G401 (cell line): ENCODE measurements at places on chromosomes 1 and 21. TPM values are rescaled to one million over a fixed set of nuclear protein-coding genes. Genes with fewer than 3 reads are reported as not detected.

GRCh38 chr1:245707941-245708340, 553.2 kb downstream of the KIF26B start:
- no peak for DNase-seq

DNA sequence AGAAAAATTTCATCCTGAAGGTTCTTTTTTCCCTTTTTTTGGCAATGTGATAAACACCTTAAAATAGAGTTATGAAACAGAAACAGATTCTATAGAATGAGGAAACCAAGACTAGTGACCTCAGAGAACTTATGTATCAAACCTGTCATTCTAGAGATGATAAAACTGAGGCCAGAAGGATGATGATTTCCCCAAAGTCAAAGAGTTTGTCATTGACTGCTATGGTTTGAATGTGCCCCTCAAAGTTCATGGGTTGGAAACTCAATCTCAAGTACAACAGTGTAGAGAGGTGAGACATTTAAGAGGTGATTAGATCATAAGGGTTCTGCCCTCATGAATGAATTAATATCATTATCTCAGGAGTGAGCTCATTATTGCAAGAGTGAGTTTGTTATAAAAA, 13.7 kb upstream of the BEND5 start:
- DNase-seq: no peak

DNA sequence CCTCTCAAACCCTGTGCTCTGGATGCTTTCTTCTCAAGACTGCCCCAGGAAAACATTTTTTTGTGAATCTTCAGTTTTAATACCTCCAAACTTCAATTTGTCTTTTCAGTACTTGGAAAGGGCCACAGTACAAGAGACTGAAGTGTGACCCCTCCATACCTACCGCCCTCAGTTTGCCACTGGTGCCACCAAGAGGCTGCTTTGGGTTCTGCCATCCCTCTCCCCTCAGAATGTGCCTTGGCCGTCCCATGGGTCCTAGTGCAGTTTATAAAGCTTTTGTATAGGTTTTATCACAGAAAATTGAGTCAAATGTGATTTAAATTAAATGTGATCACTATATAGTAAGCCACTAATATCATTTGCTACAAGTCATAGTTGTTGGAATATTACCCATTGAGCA, 60.8 kb upstream of the PGD start:
- peak; percentile 59 for DNase-seq

- DNase-seq: no peak
Observed at GRCh38 chr1:192098001-192098400, 60.3 kb upstream of the RGS18 start.

CCDC17 gene
- total RNA-seq: 0.06 and 3.5 TPM in 2 replicates

DNASE2B gene
- total RNA-seq: not detected in 2 replicates

- no peak for DNase-seq
Observed at GRCh38 chr1:173297798-173298391, 90.8 kb upstream of the TNFSF4 start.

NBPF14 gene
- 2.8 TPM in 2 replicates for total RNA-seq

- no peak for DNase-seq
Observed at GRCh38 chr1:224786533-224787250, 142.8 kb upstream of the DNAH14 start.

LCE2A gene
- not detected in 2 replicates for total RNA-seq

DNA sequence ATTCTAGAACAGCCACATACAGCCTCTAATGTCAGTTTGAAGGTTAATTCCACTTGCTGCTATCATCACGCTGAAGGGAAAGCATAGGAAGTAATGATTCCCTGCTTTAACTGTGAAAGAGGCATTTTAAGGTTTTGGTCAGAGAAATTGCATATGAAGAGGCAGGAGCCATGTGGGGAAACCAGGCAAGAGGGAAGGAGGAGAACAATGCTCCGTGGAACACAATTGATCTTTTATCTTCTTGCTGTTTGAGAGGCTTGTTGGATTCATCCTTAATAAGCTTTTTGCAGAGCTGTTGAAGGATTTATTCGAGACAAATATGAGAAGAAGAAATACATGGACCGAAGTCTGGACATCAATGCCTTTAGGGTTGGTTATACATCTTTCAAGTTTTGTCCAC, 35.9 kb downstream of the SMAP2 start:
- DNase-seq: no peak

DNA sequence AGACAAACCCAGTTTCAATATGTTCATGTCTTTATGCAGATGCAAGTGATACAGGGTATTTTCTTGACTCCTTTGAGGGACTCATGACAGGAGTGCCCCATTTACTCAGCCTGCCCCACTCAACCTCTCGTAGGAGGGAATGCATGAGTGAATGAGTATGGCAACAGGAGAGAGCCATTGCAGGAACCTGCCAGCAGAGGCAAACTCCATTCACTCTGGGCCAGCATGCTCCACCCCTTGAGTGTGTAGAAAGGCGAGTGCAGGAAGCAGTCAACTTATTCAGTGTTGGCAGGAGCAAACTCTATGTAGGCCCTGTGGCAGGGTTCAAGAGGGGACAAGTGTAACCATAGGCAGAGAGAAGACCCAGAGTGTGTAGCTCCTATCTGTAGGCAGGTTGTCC, 1526.3 kb downstream of the PLA2G4A start:
- DNase-seq: no peak

DNA sequence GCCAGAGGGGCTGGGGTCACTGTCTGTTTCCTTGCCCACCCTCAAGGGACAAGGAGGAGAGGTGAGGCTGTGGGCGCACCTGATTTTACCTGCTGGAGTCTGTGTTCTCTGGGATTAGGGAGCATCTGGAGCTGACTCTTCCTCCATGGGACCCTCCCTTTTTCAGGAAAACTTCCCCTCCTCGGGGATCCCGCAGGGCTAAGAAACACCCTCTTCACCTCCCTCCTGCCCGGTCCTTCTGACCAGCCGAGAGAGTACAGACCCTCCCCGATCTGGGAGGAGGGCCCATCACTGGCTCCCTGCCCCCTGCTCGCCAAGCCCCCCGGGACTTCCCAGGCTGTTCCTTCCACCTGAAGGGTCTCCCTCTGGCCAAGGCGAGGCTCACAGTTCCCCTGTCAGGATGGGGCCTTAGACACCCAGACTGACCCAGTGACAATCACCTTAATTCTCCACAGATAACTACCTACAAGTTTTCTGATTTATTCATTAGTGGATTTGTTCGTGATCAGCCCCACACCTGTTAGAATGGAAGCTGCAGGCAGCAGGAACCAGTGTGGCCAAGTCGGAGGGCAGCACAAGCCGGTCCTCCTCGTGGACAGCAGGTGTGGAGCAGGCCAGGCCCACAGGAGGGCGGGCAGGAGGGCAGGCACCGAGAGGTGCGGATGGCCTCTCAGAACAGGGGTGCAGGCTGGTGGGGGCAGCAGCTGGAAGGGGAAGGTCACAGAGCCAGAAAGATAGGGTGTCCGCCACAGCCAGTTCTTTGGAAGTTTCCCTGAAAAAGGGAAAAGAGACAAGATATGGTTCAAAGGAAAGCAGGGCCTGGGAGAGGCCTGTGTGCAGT, 15.9 kb upstream of the SAMD11 start:
- no peak for DNase-seq

- no peak for DNase-seq
Observed at GRCh38 chr1:31793586-31794285, 22.1 kb downstream of the SPOCD1 start.

DNA sequence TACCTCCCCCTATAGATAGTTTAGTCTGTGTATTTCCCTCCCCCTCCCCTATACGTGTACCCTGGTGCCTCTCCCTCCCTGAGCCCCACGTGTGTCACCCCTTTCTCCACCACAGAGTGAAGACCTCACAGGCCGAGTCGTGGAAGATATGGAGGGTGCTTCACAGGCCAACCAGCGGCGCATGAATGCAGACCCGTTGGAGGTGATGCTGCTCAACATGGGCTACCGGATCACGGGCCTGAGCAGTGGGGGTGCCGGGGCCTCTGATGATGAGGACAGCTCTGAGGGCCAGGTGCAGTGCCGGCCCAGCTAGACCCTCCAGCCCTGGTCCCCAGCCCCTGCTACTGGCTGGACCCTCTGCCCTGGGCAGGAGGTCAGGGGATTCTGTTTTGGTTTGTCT, 15.9 kb upstream of the TMEM222 start:
- DNase-seq: no peak

- DNase-seq: no peak
Observed at GRCh38 chr21:14487490-14488432, 58.4 kb downstream of the SAMSN1 start.

VANGL2 gene
- 1.0 and 3.0 TPM in 2 replicates for total RNA-seq

DNA sequence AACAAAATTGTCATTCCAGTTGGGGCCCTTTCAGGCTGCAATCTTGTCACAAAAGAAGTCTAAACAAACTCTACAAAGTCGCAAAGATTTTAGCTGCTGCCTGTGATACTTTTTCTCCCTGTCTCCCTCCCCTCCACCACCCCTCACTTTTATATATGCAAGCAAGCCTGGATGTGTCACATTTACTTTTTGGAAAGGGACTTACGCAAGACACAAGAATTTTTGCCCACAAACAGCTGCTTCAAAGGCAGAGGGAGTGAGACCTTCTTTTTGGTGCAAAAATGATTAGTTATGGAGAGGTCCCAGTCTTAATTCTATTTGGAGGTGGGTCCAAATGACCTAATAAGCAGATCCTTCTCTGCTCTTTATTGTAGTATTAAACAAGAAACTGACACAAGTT, 22.9 kb upstream of the RALGPS2 start:
- DNase-seq: no peak

DNA sequence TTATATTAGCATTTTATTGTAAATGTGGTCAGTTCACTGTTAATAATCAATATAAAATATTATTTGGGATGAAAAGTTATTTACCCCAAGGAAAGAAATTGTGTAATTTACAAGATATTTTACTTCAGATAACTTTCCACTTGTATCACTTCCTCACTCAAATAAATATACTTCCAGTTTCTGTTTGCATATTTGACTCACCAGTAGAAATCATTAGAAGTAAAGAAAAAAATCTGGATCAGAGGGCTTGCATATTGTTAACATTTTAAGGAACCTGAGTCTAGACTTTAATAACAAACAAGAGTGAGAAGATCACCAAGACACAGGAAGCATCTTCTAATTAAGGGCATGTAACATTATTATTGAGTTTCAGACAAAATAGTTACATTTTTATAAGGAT, 347 bp upstream of the KRTAP20-4 start:
- no peak for DNase-seq

GRCh38 chr1:10507111-10507879, 32.5 kb downstream of the PEX14 start:
- DNase-seq: peak; percentile 84

DNA sequence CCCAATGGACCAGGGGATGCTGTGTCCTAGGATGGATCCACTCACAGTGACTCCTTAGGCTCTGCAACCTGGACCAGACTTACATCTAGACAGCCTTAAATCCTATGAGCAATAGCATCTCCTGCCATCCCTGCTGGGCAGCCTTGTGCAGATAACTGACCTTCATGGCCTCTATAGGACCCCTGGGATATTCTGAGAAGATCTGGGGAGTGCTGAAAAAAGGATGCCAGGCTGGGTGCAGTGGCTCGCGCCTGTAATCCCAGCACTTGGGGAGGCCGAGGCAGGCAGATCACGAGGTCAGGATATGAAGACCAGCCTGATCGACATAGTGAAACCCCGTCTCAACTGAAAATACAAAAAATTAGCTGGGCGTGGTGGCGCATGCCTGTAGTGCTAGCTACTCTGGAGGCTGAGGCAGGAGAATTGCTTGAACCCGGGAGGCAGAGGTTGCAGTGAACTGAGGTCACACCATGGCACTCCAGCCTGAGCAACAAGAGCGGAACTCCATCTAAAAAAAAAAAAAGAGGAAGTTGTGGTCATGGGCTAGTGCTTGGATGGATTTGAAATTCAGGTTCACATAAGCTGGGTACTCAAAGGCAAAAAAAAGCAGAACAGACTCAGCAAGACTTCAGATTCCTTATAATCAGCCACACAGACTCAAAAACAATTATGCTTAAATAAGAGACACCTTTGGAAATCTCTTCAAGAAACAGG, 10.9 kb upstream of the SH2D1B start:
- DNase-seq: no peak

DNA sequence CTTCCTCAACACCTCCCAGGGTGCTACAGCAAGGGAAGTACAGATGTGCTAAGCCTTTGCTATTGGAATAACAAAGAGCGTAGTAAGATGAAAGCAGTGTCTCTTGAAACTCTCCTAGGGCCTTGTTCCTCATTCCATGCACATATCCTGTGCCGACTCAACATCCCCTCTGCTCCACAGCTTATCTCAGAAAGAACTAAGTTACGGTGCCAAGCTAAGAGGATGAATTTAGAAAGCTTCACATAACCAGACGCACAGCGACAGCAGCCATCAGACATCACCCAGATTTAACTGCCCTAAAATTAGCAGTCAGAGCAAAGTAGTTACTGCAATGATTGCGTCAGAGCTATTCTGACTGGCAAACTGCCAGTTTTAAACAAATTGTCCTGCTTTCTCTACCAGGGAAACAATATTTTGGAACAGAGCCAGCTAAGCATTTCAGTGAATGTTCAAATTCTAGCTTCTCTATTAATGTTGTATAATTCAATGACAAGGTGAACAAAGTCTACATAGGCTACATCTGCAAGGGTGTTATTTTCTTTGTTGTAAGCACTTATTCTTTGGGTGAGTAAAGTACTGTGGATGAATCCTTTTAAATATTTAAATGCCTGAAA, 9.5 kb downstream of the SIPA1L2 start:
- peak; percentile 34 for DNase-seq

SLAMF7 gene
- total RNA-seq: not detected in 2 replicates

WNT4 gene
- total RNA-seq: 0.27 and 0.86 TPM in 2 replicates

- no peak for DNase-seq
Observed at GRCh38 chr1:25110036-25110435, 122.3 kb downstream of the SYF2 start.

- DNase-seq: no peak
Observed at GRCh38 chr1:205719762-205720161, 30.2 kb downstream of the NUCKS1 start.

DNA sequence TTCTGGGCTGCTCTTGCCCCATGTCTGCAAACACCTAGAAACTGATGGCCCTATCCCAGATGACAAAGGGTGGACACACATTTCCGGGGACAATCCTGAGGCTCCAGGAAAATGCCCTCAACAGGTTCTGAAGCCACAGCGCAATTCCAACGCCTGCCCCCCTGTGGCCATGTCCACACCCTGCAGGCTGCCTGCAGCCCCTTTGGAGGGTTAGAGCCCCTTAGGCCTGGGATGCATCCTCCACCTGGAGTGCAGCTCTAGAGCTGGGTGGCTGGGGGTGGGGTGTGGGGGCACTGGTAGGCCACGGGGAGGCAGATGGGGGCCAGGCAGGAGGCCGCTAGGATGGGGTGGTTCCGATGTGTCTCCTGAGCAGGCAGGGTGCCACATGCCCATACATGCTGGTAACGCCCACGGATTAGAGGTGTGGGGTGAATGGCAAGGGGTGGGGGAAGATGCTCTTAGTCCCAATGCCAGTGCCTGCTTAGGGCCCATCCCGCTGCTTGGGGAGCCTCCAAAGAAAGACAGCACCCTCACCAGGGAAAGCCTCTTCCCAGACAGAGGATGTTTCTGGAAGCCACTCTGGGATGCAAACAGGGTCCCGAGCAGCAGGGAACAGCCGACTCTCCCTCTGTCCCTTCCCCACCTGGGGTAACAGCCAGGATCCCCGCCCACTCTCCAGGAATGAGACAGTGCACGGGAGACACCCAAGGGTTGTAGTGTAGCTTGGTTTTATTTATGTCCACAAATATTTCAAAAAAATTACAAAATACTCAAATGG, 34.0 kb downstream of the SLC45A1 start:
- no peak for DNase-seq

LEPROT gene
- 15.1 and 18.0 TPM in 2 replicates for total RNA-seq

SLC2A5 gene
- 0.64 TPM in 1 of 2 replicates, not detected in the other for total RNA-seq
